ELF-1 (cell line): ENCODE measurements at places on chromosomes 13 and 19.

DNA sequence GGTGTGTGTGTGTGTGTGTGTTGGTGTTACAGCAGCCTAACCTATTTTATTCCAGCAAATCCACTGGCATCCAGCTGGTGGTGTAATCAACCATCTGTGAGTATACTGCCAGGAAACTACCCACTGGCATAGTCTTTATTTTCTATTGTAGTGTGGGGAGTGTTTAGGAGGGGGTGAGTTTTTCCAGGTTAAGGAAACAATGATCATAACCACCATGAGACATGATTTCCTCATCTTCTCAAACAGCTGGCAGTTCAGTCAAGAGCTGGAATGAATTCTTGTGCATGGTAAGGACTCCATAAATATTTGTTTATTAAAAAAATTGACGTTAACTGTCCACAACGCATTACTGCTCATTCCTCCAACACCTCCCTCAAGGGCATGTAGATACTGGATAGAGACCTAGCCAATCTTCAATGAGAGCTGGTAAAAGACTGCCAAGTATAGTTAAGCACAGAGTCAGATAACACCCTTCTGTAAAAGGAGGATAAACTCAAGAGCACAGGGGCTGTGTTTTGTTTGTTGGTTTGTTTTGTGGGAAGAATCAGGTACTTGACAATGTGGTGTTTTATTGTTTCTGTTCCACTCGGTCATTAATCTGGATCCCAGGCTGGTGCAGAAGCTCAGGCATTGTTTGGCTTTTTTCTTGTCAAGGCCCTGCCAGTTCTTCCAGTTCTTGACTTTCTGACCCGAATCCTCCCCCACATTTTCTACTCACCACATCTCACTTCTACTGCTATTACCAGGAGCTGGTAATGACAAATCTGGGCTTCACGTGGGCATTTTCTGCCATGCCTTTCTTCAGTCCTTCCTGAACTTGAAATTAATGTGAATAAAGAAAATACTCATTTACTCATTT is 31.6 kb upstream of the SLC46A3 start:
- no peak for DNase-seq

- peak; percentile 4 for DNase-seq
Observed at GRCh38 chr13:22372261-22372660, 701.4 kb downstream of the FGF9 start.

DNA sequence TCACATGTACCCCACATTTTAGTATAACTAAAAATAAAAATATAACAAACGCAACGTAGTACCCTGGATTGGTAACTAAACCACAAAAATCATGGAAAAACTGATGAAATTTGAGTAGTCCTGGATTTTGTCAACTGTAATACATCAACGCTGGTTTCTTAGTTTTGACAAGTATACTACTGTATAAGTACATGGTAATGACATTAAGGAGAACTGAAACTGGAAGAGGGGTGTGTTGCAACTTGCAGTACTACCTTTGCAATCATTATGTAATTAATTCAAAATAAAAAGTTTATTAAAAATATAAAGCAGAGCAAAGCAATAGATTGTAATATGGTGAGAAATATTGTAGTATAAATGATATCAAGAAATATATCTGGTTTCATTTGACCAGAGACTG is 1158.0 kb upstream of the SPRY2 start:
- no peak for DNase-seq

DNA sequence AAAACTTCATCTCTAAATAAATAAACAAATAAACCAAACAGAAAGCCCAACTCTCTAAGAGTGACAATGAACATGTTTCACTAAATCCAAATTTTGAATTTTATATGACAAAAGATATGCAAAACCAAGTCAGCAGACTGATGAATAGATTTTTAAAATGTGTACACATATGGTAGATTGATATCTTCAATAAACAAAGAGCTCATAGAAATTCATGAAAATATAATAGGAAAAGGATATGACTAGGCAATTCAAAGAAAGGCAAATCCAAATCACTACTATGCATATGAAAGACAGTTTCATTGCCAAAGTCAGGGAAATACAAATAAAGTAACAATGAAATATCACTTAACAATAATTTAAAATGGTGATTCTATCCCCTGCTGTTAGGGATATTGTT is 63.7 kb upstream of the NBEA start:
- DNase-seq = no peak

DNA sequence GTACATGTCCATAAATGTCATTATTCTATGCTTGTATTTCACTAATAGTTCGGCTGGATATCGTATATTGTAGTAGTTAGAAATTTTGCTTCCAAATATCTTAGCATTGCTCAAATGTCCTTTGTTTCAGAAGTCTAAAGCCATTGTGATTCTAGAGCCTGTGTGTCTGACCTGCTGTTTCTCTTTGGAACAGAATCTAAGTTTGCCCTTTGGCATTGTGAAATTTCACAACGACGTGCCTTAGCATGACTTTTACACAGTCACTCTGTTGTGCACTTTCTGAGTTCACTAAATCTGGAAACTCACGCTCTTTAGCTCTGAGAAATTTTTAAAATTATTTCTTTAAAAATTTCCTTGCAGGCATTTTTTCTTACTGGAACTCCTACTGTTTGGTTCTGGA is 152.2 kb downstream of the TBC1D4 start:
- peak; percentile 10 for DNase-seq

DNA sequence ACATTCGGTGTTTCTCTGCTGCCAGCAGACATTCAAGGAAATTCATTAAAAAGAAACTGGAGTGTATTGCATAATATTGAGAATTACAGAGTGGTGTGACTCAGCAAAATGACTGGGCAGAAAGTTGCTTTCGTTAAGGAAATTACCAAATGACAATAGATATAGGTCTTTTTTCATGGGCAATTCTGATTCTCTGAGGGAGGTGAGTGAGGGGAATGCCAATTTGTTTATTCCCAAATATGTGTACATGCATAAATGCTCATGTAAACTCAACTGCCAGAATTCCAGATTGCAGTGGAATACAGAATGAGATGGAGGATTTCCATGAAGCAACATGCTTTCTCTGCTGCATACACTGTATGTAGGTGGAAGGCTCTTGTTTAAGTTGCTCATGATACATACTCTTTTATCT is 1730.1 kb downstream of the SLITRK5 start:
- no peak for DNase-seq

GRCh38 chr13:52162279-52163101 is 3.1 kb upstream of the NEK3 start:
- no peak for DNase-seq
